ENCODE measurements at places on chromosomes 12 and 14. TPM values are rescaled to one million over a fixed set of nuclear protein-coding genes. Genes with fewer than 3 reads are reported as not detected.

DNA sequence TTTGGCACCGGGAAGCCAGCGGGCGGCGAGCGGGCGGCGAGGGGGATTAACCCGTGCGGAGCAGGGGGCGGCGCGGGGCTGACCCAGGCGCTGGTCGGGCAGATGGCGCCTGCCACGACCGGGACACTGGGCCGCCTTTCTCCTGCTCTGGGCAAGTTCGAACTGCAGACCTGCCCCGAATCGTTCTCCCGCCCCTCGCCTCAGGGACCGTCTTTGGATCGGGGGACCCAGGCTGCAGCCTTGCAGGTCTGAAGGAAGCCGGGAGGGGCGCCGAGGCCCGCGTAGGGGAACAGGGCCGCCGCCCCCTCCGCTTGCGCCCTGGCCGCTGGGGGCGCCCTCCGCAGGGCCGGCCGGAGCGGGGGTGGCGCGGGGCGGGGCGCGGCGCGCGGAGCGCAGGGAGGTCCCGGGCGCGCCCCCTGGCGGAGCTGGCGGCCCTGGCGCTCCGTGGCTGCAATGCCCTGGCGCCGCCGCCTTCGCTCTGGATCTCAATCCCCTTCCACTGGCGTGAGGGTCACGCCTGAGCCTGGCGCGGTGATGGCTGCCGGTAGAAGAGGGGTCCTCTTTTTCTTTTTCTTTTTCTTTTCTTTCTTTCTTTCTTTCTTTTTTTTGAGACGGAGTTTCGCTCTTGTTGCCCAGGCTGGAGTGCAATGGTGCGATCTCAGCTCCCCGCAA, 449 bp upstream of the LTBP2 start:
- DNase-seq: peak; percentile 89

DNA sequence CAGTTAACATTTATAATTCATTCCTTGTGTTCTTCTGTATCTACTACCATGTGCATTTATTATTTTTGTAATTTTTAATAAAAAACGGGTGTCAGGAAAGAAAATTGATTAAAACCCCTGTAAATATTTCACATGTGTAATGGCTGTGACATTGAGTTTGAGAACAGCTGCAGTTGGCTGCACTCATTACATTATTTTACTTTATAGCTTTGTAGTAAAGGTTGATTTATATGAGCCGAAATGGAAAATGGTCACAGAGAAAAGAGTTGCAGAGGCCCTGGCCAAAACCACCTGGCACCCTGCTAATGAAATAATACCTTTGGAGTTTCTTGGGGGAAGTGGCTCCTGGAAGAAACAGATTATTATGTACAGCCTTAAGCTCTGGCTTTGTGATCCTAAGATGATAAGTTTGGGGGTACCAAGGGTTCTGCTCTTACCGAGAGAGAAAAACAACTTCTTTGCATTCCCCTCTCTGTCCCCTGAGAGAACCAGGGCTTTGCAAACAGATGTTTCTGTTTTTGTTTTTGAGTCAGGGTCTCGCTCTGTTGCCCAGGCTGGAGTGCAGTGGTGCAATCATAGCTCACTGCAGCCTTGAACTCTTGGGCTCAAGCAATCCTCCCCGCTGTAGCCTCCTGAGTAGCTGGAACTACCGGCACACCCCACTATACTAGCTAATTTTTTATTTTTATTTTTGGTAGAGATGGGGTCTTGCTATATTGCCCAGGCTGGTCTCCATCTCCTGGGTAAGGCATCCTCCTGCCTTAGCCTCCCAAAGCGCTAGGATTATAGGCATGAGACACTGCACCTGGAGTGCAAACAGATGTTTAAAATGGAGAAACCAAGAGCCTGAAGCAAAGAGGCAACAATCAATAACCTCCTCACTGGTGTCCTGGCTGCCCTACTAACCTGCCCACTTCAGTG, 9.7 kb upstream of the DYNLL1 start:
- no peak for DNase-seq

DNA sequence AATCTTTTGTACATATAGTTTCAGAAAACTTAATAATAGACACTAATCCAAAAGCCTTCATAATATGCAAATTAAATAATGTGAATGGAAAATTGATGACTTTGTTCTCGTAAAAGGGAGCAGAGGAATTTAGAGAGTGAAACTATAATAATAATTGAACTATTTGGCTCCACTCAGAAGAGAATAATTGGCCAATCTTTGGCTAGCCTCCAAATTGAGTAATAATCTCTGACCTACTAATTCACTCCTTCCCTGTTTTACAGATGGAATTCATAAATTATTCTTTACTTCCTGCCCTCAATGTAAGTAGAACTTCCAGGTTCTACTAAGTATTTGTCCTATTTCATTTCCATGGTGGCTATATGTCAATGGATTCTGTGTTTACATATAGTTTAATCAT, 15.8 kb downstream of the TRIM9 start:
- DNase-seq: no peak

DNA sequence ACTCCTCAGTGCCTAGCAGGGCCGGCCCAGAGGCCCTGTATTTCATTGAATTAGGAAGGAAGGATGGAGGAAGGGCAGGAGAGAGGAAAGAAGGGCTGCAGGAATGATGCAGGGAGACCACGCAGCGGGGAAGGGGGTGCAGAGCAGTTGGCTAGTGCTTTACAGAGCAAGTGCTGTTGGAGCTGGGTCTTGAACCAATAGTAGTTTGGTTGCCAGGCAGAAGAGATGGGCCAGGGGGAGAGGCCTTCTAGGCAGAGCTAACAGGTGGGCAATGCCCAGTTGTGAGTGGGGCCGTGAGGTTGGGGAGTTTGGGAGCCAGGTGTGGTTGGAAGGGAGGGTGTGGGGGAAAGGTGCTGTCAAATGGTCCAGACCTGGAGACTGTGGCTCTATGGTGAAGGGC, 39.1 kb upstream of the SRSF5 start:
- DNase-seq: no peak

DNA sequence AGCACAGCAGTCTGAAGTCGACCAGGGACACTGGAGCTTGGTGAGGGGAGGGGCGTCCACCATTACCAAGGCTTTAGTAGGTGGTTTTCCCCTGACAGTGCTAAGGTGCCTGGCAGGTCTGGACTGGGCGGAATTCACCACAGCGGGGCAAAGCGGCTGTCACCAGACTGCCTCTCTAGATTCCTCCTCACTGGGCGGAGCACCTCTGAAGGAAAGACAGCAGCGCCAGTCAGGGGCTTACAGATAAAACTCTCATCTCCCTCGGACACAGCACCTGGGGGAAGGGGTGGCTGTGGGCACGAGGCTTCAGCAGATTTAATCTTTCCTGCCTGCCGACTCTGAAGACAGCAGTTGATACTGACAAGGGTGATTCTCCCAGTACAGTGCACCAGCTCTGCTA, 39.1 kb downstream of the DDHD1 start:
- DNase-seq: no peak

DNA sequence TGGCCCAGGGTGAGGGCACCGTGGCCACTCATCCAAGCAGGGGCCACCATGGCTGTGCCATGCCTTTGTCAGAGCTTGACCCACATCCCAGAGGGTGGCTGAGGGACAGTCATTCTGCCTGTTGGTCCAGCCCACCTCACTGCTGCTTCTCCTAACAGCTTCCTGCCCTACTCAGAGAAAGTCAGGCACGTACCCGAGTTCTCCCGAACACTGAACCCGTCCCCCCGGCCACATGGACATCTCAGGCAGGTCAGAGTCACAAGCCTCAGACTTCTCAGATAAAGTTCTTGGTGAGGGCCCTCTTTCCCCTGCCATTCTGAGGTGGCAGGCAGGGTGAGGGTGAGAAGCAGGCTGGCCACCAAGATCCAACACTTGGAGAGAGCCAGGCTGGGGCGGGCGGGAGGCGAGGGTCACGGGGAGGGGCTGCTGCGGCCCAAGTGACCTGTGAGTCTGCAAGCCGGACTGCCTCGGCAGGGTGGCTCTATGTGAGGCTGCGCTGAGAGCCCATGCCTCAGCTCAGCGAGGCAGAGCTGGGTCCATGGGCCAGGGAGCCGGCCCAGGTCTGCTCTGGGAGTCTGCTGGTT, 317.8 kb downstream of the TMEM121 start:
- DNase-seq: no peak

DNA sequence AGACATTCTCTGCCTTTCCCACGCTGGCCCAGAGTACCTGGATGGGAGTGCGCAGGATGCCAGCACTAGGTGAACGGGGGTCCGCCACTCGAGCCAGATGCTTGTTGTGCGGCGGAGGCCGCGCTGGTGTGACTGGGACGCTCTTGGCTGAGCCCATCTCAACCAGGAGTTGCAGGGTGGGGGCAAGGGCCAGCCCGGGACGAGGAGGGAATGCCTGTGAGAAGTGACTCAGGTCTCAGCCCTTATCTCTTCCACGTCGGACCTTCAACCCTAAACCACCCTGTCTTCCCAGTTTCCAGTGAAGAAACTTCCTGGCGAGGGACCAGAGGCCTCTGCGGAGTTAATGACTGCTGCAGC, 312 bp downstream of the CDCA3 start:
- peak; percentile 43 for DNase-seq

DNA sequence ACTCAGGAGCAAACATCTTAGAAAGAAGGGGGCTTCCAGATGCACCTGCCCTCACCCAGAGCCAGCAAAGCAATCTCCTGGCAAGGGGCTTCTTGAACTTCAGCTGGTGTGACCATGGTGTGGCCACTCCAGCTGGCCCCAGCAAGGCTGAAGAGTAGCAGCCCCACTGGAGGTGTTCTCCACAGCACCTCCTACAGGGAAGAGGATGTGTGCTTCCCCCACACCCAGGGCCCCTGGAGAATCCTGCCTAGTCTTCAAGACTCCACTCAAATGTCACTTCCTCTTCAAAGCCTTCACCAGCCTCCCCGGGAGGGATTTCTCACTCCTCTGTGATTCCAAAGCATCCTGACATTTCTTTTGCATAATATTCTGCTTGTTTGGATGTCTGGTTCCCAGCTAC, 8.5 kb downstream of the RAB15 start:
- no peak for DNase-seq

GRCh38 chr12:97977870-97978405, 515.3 kb downstream of the RMST start:
- DNase-seq: no peak

DNA sequence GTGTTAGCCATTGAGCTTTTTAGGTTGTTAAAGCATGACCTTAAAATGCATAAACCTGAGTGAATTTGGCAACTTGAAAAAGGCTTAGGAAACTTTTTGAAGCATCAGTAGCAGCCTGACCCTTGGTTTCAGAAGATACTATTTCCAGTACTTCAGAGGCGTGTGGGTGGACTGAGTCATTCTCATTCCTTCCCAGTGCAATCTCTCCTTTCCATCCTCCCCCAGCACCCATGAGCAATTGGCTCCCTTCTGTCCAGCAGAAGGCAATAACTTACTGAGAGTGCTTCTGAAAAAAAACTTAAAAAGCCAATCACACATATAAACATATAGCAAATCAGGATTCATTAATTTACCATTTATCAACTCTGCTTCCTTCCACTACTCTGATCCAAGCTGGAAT, 299.3 kb upstream of the STXBP6 start:
- no peak for DNase-seq

GRCh38 chr14:101992708-101993107, 28.3 kb downstream of the DYNC1H1 start:
- no peak for DNase-seq

DNA sequence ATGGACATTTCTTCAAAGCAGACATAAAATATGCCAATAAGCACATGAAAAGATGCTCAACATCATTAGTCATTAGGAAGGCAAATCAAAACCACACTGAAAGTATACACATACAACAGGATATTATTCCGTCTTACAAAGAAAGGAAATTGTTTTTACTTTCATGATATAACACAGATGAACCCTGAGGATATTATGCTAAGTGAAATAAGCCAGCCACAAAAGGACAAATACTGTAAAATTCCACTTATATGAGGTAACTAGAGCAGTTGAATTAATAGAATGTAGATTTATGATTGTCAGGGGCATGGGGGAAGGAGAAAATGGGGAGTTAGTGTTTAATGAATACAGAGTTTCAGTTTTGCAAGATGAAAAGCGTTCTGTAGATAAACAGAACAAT, 4.2 kb downstream of the ACYP1 start:
- DNase-seq: no peak

- DNase-seq: no peak
Observed at GRCh38 chr12:48084841-48085460, 20.9 kb downstream of the SENP1 start.

DNA sequence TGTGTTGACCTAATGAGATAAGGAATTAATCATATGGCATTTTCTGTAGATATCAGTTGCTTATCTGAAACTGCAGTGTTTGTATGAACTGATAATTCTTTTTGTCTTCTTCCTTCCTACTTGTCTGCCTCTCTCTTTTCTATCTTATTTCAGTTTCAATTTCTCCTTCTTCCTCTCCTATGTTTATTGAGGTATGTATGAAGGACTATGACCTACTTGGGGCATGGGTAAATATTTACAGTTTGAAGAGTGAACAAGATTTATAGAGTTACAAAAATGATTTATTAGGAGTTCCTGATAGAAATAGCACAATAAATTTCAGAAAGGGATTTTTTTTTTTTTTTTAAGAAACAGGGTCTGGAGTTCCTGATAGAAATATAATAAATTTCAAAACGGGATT, 88.7 kb upstream of the MUCL1 start:
- no peak for DNase-seq

DNA sequence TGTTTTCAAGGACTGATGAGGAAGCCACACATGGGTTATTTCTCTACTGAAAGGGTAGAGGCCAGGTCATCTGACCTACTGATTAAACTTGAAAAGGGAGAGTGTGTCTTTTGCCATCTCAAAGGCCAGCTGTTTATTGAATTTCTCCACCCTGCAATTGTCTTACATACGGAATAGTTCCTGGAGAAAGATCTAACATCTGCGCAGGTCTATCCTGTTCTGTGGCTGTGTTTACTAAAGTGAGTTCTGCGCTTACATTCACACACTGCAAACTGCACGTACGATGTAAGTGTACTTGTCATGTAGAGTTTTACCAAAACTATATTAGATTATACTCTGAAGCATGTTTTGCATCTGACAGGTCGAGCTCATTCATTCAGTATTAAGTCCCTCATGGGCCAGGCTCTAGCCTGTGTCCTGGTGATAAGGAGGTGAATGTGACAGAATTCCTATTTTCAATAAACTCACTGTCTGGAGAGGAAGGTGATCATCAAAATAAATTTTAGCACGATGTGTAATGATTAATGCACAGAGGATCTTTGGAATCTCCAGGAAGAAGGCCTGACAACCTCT, 96.6 kb downstream of the PRKCH start:
- no peak for DNase-seq

Gene DLGAP5
- not detected for total RNA-seq

Gene TPPP2
- total RNA-seq: not detected

Gene TCL1A
- not detected for total RNA-seq

Gene ATP23
- 6.1 TPM for total RNA-seq

Gene SLC16A7
- 52.9 TPM for total RNA-seq

Gene SLC7A8
- total RNA-seq: 2.4 TPM

Gene LTBP2
- total RNA-seq: 0.44 TPM
